ENCODE measurements at places on chromosomes 3 and 15.

DNA sequence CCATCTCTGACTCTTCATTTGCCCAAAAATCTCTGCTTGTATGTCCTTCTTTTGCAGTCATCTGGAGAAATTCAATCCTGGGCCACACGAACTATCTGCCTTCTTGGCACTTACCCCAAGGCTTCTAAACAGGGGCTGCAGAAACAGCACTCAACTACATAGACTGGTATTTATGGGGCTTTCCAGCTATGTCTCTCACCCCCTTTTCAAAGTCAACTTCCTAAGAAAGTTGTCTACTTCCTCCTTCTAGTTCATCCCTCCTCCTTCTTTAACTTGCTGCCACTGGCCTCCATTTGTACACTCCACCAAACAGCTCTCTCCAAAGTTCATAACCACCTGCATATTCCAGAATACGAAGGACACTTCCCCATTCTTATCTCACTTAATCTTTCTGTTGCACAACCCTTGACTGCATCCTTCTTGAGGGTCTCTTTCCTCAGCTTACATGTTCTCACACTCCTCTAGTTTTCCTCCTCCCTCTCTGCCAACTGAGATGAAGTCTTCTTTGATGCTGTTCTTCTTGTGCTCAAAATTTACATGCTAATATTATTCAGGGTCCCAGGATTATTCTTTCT, 55.2 kb downstream of the PLD1 start:
- no peak for DNase-seq

GRCh38 chr3:139572847-139573672, 33.5 kb upstream of the RBP1 start:
- no peak for DNase-seq

DNA sequence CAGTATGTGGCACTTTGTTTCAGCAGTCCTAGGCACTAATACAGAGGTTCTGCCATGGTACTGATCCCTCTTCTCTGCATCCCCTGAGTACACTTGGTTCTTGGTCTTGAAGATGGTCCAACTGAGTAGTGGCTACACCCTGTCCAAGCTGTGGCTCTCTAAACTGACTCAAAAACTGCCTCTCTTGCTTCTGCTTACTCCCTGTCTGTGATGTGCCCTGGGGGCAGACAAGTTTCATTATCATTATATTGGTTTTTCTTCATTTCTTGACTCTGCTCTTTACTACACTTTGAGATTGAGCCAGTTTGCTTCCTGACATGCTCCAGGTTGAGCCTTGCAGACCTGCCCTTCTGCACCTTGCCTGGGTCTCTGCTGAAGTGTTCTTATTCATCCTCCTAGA, 18.9 kb upstream of the ST3GAL6 start:
- DNase-seq, result no peak

GRCh38 chr3:80537680-80538079, 769.9 kb upstream of the ROBO1 start:
- DNase-seq, result no peak

- no peak for DNase-seq
Measured at GRCh38 chr15:27475395-27475794, 504.4 kb downstream of the GABRG3 start.
